ENCODE measurements at places on chromosomes 16 and 17.

- DNase-seq, result no peak
Observed at GRCh38 chr17:40058865-40059264, 3.9 kb upstream of the THRA start.

DNA sequence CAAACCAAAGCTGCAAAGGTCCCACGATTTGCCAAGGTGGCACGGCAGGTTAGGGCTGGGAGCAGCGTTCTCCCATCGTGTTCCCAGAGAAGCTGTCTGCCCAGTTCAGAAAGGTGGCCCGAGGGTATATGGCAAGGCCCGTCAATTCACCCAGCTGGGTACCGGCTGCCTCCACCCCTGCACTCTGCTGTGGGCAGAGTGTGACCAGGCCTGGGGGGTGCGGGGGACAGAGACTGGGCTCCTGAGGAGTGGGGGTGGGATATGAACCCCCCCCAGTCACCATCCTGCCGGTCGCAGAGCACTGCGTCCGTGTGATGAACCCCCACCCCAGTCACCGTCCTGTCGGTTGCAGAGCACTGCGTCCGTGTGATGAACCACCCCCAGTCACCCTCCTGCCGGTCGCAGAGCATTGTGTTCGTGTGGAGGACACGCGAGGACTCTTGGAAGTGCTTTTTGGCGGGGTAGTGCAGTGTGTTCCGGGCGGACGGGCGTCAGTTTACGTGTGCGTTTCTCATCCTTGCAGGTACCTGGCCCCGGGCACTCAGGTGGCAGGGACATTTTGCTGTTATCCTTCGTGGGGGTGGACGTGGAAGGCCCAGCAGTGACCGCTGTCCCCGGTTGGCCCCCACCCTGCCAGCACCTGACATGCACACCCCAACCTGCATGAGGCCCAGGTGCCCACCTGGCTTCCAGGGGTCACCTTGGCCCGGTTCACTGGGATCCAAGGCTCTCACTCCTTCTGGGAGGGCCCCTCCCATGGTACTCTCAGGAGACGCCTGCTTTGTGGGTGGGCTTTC is 2.7 kb upstream of the FASN start:
- no peak for DNase-seq

DNA sequence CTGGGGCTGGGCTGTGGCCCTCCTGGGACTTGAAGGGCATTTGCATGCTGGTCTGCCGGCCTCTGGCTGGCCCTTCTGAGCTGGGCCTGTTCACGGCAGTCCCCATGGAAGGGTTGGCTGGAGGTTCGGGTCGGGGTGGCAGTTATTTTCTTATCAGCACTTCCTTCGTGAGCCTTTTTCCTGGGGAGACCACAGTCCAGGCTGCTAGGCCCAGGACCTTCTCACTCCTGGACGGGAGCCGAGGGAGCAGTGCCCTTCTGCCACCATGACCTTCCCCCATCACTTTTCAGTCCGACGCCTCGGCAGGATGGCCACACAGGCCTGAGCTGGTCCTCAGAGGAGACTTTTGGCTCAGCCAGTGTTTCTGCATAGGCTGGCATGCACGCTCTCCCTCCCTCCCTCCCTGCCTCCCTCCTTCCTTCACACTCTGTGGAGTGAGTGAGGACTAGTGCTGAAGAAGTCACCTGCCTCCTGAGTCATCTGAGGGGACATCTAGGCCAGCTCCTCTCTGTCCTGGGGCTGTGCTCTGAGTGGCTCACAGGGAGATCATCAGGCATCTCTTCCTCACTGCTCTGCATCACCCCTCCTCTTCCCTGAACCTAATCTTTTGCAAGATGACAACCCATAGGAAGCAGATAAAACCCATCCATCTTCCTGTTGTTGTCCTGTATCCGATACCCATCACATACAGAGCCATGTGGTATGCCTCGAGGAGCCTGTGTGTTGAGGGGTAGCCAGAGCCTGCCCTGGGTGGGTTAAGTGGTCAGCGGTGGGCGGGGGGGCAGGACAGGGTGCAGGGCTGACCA is 109.7 kb downstream of the RAP1GAP2 start:
- no peak for DNase-seq

DNA sequence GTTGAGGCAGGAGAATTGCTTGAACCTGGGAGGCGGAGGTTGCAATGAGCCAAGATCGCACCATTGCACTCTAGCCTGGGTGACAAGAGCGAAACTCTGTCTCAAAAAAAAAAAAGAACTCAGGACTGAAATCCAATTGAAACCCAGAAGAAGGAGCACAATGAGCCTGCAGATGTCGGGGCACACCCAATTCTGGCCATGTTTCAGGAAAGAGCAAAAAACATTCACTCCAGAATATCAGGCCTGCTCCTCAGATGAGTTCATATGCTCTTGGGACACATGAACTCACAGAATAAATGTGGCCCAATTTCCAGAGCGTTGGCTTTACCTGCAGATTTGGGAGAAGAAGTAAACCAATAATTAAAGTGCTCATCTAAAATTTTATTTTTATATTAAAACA is 3.0 kb upstream of the CMTM2 start:
- no peak for DNase-seq

DNA sequence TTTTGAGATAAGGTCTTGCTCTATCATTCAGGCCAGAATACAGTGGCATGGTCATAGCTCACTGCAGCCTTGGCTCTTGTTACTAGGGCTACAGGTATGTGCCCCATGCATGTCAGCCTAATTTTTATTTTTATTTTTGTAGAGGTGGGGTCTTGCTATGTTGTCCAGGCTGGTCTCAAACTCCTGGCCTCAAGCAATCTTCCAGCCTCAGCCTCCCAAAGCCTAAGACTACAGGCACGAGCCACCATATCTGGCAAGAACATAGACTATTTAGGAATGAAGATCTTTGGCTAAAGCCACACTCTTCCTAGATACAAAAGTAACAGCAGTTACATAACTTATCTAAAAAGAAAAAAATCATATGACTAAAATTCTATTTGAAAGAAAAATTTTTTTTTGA is 15.6 kb upstream of the DDX19A start:
- no peak for DNase-seq

GRCh38 chr17:60326702-60327101 is 65.2 kb downstream of the USP32 start:
- no peak for DNase-seq

- no peak for DNase-seq
Observed at GRCh38 chr16:85134076-85134788, 22.0 kb upstream of the CIBAR2 start.

DNA sequence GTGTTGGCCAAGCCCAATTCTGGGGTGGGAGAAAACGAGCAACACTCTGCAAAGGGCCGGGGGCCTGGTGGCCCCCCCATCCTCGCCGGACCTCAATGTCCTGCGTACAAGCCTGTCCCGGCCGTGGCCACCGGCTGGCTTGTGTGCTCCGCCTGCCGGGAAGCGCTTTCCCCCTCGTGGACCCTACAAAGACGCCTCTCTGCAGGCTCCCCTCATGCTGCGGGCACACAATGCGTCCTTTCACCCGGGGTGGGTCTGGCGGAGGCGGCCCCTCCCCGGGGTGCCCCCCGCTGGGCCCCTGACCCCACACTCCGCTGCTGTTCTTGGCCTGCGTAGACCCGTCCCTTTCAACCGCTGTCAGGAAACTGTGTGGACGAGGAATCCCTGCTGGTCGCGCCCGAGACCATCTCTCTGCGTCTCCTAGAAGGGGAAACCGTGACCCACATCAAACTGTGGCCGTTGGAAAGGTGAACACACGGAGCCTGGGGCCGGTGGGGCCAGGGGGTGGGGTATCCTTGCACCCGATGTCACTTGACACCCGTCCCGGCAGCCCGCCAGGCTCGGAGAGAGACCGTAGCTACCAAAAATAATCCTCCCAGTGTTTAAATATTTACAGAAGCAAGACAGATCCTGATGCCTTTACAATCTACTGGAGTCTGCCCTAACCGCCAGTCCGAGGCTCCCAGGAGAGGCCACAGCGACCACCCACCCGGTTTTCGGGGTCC is 43.6 kb downstream of the TBC1D16 start:
- DNase-seq, result no peak

DNA sequence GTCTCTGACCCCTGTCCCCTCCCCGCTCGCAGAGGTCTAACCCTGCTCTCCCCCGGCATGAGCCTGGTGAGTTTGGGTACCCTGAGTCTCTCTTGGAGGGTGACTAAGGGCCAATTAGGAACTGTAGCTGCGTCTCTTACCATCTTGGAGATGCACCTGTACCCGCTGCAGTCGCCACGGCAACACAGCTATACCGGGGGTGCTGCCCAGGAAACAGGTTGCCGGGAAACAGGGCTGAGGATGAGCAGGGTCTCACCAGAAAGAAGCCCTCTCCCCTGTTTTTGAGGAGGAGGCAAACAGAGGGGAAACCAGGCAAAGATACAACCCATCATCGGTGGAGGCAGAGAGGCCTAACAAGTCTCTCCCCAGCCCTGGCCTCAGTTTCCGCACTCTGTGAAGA is 140.2 kb downstream of the TMEM132E start:
- no peak for DNase-seq

- peak; percentile 79 for DNase-seq
Observed at GRCh38 chr17:64130559-64131001, 636 bp upstream of the ERN1 start.

GRCh38 chr16:87499189-87499486 is 6.3 kb upstream of the ZCCHC14 start:
- DNase-seq, result no peak

DNA sequence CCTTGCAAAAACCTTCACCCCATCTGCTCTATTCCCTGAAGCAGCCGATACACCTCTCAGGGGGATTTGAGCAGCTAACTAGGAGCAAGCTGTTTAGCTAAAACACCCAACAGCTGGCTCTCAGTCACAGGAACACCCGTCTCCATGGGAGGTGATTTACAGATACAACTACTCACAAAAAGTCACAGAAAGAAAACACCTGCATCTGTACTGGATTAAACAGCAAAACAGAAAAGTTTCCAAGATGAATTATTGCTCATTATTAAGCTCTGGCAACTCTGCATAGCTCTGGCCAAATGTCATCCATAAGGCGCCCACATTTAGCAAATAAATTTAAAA is 22.3 kb downstream of the GJC1 start:
- DNase-seq, result no peak

DNA sequence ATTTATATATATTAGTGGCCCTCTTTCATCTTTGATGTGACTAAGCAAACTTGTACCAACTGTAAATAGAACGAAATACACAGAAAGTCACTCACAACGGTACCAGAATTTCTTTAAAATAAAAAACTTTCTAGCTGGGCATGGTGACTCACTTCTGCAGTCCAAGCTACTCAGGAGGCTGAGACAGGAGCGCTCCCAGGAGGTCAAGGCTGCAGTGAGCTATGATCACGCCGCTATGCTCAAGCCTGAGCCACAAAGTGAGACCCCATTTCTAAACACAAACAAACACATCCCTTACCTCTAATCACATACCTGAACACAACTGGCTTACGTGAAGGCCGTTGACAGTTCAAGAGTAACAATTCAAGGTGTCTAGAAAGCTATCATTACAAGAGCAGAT is 29.7 kb downstream of the STAT5B start:
- DNase-seq, result no peak

GRCh38 chr16:58020628-58021521 is 4.7 kb upstream of the MMP15 start:
- peak; percentile 71 for DNase-seq

DNA sequence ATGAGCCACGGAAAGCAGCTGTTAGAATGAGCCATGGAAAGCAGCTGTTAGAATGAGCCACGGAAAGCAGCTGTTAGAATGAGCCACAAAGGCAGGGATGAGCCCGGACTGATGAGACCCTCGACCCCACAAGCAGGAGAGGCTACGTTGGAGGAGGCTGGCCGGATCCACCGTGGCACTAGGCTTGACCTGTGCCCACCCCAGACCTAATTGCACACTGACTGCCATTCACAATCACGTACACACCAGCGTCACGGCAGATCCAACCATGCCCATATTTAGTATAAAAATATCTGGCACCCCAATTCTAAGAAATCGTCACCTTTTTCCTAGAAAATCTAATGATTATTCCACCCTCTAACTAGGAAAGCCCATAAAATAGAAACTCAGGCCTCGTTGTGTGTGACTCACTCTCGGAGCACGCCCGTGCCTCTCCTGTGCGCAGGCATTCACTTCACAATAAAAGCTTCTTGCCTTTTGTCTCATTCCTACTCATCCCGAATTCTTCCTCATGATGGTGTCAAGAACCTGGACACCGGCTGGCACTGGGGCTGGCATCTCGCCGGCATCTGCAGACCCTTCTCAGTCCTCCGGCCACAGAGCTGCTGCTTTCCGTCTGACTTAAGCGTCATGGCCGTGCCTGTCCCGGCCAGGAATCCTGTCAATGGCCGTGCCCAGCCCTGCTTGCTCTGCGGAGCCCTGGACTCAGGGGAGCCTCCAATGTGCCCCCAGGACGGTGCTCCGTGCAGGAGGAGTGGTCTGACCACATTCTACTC is 5.5 kb upstream of the SECTM1 start:
- no peak for DNase-seq

Measured in CD4-positive, alpha-beta T cell treated with Interleukin-1 beta for 1 hour (primary cell).